ENCODE measurements at places on chromosomes 3 and 15.

GRCh38 chr3:118587847-118588246 is 446.8 kb downstream of the IGSF11 start:
- DNase-seq: no peak

DNA sequence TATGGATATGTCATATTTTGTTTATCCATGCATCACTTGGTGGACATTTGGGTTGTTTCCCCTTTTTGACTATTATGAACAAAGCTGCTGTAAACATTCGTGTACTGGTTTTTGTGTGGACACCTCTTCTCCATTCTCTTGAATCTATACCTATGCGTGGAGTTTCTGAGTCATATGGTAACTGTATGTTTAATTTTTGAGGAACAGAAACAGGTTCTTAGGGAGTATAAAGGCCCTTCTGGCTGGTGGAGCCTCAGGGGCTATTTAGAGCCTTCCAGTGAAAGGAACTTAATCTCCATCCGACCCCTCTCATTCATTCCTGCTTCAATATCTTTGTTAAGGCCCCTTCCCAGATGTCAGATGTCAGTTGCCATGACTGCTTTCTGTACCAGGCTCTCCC is 14.1 kb upstream of the CTXND1 start:
- DNase-seq: no peak

GRCh38 chr3:133467780-133468179 is 67.9 kb downstream of the BFSP2 start:
- peak; percentile 85 for DNase-seq

GRCh38 chr15:48500595-48500994 is 144.9 kb downstream of the FBN1 start:
- DNase-seq: no peak

DNA sequence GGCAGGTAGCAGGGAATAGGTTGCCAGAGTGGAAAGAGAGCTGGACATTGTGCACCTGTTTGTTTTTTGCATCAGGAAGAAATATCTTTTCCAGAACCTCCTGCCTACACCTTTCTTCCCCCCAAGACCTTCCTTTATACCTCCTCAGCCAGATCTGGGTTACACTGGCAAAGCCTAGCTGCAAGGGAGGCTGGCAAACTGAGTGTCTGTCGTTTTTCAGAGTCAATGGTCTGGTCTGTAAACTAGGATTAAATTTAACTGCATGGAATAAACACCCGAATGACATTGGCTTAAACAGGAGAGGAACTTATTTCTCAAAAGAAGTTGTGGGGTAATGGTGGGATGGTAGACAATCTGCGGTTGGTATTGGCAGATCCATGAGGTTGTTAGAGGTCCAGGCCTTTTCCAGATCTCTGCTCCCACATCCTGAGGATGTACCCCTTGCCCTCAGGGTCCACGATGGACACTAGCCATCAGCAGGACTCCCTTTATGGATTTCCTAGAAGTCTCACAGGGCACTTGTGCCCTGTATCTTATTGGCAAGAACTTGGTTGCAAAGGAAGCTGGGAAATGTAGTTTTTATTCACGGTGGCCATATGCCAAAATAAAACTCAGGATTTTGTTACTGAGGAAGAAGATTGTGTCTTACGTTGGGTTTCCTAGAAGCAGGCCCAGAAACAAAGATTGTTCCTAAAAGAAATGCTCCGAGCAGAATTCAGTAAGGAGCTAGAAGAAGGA is 3.2 kb upstream of the RARRES1 start:
- no peak for DNase-seq

GRCh38 chr3:54378184-54378583 is 255.8 kb downstream of the CACNA2D3 start:
- no peak for DNase-seq

DNA sequence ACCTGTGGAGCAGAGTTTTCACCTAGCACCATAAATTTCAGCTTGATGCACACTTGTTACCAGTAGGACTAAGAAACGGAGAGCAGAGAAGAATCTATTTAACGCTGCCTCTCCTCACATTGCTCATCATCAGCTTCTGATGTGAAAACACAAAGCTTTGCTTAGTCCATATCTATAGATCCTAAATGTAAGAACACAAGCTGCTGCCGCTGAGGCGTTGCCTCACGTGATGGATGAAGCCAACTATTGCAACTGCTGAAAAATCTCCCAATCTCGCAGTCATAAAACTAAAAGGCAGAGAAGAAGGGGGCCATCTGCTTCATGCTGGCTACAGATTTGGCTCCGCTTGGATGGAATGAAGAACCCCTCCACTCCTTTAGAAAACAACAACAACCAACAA is 42.7 kb downstream of the CADPS start:
- DNase-seq: no peak

GRCh38 chr3:60957541-60957940 is 293.7 kb downstream of the FHIT start:
- no peak for DNase-seq

- DNase-seq: no peak
These were observed 26.6 kb upstream of the PSTPIP1 start for GRCh38 chr15:76968306-76968705.

DNA sequence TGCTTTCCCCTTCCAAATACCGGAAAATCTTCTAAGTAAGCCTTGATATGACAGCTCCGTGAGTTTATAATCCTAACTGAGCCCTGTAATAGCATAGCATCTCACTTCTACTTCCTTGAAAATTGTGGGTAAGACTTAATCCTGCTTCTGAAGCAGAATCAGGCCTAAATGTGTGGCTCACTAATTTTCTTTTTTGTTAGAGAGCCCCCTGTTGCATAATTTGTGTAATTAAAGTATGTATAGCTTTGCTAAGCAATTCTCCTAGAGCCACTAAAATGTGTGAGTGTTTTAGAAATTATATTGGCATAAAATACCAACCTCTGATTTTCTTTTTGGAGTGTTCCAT is 304.4 kb downstream of the FGF12 start:
- peak; percentile 68 for DNase-seq

- DNase-seq: no peak
These were observed 70.4 kb downstream of the FOXP1 start for GRCh38 chr3:71513081-71513480.

DNA sequence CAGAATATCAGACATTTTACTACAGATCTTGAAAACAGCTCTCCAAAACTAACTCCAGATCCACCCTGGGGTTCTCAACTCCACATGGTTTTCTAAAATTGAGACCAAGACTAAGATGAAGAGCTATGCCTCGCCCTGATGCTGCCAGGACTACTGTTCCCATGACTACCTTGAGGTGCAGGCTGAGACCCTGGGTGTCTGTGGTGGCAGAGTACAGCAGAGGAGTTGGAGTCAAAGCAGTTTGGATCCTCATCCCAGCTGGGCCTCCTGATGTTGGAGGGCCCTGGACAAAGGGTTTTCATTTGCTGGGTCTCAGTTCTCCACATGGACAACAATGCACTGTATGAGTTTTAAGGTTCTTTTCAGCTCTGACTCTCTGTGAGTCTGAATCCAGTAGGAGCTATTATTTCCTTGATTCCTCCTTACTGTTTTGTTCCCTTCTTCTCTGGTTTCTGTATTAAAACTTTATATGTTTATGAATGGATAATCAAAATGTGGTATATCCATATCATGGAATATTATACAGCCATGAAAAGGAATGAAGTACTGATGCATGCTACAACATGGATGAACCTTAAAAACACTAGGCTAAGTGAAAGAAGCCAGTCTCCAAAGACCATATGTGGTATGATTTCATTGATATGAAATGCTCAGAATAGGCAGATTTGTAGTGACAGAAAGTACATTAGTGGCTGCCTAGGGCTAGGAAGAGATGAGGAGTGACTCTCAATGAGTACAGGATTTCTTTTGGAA is 93.0 kb downstream of the CPN2 start:
- no peak for DNase-seq

- DNase-seq: no peak
These were observed 215.7 kb downstream of the ULK4 start for GRCh38 chr3:41746215-41746614.

DNA sequence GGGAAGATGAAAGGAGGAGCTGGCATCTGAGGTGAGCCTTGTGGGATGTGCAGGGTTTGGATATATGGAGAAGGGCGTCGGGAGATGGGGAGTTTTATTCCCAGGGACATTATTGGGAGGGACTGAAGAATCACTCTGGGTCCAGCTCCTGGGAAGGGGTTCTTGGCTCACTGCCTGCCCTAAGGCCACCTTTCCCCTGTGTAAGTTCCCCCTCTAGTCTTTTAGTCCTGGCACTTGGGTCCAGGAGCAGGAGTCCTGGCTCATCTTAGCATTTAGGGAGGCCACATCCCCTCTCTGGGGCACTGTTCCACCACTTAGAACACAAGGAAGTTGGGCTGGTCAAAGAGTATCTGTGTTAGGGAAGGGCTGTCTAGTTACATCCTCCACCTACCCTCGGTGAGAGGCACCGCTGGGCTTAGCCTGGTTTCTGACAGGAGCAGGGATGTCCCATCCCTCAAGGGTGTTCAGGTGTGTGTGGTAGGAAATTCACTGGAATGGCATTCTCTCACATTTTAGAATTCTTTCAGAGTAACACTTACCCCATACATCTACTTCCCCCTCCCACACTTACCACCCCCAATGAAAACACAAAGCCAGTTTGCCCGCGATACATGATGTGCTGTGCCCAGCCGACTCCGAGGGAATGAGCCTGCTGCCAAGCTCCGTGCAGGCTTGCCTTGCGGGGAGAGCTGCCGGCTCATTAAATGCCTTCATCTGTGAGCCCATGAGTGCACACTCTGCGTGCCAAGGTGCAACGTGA is 86.7 kb downstream of the FAM43A start:
- DNase-seq: no peak

DNA sequence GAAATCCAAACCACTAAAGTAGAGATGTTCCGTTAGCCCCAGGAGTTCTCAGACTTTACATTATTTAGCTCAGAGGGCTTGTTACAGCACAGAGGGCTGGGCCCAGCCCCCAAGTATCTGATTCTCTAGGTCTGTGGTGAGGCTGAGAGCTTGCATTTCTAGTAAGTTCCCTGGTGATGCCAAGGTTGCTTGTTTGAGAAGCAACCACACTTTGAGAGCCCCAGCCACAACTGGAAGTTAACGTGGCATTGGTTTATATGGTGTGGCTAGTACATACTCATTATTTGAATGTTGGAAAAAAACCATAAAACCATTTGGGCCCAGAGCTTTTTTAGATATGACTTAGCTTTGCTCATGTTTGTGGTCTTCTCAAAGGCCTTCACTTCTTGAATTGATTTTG is 35.9 kb downstream of the PRR23E start:
- no peak for DNase-seq

DNA sequence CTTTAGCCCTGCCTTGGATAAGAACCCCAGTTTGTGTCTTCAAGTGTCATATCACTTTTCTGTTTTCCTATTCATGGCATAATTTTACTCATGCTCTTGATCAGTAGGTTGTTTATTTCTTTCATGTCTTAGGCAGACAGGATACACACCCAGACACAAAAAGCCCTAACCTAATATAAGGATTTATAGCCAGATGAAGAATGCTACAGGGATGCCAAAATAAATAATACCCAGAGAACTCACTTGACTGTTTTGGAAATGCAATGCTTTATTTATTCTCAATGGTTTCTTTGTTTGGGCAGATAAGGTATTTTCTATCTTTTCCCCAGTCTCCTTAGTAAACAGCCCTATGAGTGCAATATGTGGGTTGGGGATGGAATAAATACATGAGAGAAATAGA is 424.0 kb upstream of the PDZRN3 start:
- DNase-seq: no peak

GRCh38 chr3:171797873-171798272 is 12.4 kb downstream of the PLD1 start:
- no peak for DNase-seq

GRCh38 chr3:107441617-107442016 is 64.4 kb downstream of the CCDC54 start:
- no peak for DNase-seq

DNA sequence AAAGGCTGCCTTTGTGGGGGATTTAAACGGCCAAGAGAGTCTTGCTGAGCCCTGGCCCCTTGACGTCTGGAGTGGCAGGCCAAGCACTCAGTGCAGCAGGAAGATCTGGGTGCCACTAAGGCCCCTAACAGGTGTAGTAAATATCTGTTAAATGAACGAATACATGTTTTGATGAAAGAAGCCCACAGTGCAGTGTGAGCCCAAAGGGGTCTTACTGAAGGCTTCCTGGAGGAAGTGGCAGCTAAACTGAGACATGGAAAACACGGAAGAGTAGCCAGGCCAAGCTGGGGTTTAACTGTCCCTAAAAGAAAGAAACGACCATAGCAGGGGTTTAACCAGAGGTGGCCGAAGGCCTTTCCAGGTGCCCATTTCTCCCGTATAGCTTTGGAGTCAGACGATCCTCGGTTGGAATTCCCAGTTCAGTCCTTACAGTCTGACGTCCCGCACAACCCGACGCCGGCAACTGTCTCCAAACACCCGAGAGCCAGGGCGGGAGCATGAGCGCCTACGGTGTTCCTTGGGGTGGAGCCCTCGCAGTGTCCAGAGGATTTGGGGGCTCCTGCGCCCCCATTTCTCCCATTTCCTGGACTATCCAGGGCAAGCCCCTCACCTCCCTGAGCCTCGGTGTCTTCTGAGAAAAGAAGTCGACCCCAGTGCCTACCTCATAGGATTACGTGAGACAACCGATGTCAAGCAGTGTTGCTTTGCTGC is 910 bp upstream of the ABHD6 start:
- DNase-seq: no peak

GRCh38 chr3:133570937-133571320 is 2.6 kb upstream of the CDV3 start:
- DNase-seq: no peak

DNA sequence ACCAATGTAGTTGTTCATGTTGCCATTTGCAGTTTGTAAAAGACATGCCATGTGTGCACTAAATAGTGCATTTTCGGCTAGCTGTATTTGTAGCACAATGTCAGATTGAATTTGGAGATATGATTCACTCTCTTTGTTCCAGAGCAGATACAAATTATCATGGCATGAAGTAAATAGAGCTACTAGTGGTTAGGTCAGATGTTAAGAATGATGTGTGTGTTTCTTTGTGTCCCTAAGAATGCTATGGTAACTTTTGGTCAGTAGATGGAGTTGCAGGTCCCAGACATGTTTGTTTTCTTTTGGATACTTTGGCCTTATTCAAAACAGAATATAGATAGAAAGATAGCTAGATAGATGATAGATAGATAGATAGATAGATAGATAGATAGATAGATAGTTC is 595.8 kb downstream of the NLGN1 start:
- no peak for DNase-seq

DNA sequence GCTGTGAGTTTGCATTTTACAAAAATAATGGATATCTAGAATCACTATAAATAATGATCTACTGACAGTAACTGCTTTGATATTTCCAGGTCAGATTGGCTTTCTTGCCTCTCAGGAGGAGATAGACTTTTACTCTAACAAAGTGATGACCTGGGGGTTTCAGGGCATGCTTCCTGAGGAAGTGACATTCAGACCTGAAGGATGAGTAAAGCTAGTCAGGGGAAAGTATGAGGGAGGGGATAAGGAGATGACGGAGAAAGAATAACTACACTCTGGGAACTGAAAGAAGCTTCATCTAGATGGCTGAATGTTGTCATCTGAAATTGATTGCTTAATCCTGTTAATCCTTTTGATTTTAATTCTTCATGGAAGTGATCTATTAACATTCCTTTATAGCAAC is 32.2 kb downstream of the ARMC8 start:
- DNase-seq: no peak

GRCh38 chr15:62832231-62832630 is 210.3 kb upstream of the TPM1 start:
- DNase-seq: no peak

- no peak for DNase-seq
These were observed 51.8 kb upstream of the GATM start for GRCh38 chr15:45429941-45430792.
